ENCODE measurements at places on chromosomes 16 and 17.

GRCh38 chr16:51050377-51050706, 100.7 kb downstream of the SALL1 start:
- DNase-seq, result no peak

GRCh38 chr17:45910667-45911066, 16.3 kb downstream of the MAPT start:
- no peak for DNase-seq

- peak; percentile 88 for DNase-seq
Measured at GRCh38 chr16:4271176-4272113, 1.4 kb downstream of the TFAP4 start.

DNA sequence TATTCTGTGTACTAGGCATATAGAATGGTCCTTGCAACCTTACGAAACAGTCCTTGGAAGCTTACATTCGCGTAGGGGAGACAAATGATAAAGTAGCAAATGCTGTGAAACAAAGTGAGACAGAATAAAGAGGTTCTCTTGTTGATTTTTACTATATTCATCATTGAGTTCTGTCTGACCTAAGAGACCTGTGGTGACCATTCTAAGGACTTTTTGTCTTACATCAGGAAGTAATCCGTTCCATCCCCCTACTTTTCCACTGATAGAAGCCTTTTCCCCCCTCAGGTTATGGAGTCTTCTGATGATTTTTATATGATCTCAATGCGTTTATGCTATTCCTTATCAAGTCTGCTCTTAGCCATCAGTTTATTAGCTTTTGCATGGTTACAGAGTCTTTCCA, 66.8 kb upstream of the RASL10B start:
- no peak for DNase-seq

DNA sequence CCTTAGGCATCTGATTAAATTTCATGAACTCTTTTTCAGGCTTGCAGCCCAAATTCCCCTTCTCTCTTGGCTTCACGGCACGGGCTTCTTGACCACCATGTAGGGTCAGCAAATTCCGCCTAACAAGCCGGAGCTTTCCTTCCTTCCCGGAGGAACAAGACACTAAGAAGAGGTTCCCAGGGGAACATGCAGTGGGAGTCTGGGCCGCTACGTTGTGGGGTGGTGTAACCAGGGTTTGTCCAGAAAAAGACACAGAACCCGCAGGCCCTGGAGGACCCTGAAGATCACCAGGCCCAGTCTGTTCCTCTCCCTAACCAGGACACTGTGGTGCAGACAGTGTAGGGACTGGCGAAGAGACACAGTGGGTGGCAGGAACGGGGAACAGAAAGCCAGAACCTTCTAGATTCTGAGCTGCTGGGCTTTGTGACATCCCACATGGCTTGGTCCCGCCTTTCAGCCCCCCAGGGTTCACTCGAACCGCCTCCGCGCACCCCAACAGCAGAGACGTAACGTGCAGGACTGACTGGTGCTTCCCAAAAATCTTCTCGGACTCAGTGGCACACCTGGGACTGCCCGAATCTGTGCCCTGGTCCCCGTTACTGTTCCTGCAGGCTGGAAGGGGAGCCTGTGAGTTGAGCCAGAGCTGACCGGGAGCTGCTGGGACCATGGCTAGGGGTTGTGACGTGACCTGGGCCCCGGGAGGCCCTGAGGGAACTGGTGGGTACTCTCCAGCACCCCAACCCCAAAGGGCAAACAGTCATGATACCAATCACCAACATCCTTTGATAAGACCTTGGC, 55.2 kb downstream of the TBC1D16 start:
- no peak for DNase-seq

GRCh38 chr17:28812748-28813377, 29.7 kb downstream of the FAM222B start:
- DNase-seq, result no peak

DNA sequence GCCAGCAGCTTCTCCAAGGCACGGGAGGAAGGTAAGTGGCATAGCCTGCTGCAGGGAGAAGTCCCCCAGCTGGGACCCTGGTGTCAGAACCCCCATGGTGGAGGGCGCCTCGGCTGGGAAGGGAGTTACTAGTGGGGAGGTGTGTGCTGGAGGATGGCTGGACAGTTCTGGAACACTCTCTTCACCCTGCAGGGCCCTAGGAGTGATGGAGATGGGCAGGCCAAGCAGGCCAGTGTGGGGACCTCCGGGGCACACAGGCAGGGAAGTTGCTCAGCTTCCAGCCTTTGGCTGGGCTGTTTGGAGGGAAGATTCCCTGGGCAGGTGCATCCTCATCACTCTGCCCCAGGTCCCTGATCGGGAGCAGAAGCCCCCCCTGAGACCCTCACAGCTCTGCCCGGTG, 696 bp downstream of the C17orf99 start:
- DNase-seq, result no peak

DNA sequence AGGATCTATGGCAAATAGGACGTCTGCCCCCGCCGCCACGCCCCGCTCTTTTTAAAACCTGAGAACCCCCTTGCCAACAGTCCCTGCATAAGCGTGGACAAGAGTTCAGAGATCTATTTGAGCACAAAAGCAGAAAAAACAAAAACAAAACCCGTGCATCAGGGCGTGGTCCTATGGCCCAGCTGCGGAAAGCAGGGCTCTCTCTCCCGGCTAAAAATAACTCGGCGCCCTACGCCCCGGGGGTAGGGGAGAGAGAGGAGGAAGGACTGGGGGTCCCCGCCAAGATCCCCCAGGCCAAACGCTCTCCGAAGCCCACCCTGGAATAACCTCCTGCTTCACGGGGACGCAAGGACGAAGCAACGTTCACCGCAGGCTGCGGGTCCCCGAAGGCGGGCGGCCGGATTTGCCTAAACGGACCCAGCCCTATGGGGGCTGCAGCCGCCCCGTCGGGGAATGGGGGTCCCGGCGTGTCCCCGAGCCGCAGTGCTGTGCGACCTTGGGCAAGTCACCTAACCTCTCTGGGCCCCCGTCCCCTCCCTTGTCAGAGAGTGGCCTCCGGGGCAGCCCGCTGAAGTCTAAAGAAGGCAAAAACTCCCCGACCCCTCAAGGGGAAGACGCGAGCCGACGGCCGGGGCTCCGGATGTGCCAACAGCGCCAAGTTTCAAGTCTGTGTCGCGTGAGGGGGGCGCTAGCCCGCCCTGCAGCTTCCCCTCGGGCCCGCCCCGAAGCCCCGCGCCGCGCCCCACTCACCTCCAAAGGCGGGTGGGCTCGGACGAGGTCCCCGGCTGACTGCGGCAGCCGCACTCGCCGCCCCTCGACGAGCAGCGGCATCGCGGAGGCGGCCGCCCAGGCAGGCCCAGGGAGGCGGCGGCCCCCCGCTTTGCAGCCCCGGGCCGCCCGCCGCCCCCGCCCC, 477 bp downstream of the NTAN1 start:
- peak; percentile 83 for DNase-seq

DNA sequence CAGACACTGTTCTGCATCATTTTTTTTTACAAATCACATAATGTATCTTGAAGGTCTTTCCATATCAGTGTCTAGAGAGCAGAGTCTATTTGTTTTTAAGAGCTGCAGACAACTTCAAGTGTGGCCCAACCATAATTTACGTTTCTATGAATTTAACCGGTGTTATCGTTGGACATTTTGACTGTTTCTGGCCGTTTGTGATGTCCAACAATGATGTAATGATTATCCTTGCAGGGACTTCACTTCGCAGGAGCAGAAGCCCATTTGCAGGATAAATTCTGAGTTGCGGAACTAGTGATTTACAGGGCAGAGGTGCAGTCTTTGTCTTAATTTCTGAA, 26.9 kb upstream of the HLF start:
- no peak for DNase-seq

DNA sequence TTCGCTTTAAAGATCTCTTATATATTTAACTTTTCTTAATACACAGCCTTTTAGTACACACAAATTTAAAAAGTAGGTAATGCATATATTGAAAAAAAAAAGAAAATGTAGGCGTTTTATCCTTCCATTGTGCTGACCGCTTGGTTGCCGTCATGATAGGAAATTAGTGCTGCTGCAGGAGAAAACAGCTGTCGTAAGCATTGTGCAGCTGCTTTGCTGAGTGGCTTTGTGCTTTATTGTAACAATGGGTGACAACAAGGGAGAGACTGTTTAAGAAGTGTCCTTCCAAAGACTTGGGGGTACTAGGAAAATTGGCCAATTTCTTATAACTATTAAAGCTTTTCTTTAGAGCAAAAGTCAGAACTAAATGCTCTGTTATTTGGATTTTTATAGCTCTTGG, 5.0 kb downstream of the HERPUD1 start:
- DNase-seq, result no peak

DNA sequence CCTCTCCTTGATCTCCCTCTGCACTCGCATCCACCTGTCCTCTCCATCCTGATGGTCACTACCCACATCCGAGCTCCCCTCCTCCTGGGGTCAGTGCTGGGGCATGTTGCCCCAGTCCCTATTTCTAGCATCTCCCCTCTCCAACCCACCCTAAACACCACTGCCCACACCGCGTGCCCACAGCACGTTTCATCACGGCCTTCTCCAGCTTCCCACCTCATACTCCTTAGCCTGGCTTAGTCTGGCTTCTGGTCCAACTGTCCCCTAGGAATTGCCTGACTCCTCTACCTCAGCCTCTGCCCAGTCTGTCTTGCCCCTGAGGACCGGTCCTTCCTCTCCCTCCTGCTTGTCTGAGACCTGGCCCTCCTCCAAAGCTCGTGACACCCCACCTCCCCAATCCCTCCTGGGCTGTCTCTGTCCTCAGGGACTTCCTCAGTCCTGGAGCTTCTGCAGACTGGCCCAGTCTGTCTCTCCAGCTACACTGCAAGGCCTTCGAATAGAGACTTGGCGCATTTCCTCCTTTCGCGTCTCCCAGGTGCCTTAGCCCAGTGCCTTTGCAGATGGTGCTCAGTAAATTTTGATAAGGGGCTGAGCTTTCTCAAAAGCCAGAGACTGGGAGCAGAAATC, 4.9 kb downstream of the ALOX15 start:
- DNase-seq, result peak; percentile 28

DNA sequence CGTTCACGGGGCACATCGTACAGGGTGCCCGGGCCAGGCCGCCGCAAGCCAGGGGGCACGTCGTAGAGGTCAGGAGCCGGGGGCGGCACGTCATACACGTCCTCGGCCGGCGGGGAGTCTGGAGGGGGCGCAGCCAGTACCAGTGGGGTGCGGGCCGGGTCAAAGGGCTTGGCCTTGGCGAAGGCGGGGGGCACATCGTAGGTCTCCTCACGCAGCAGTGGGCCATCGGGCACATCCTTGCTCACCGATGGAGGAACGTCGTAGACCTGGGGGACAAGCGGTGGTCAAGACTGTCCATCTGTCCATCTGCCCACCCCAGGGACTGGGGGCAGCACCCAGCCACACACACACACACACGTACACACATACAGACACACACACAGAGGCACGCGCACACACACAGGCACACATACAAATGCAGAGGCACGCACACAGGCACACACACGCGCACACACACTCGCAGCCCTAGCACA, 15.7 kb downstream of the BCAR1 start:
- DNase-seq, result no peak

GRCh38 chr16:12021578-12022253, 45.2 kb downstream of the SNX29 start:
- DNase-seq, result no peak

Measured in germinal center (tissue), 1 donor.